ENCODE measurements at places on chromosomes 11 and 22.

GRCh38 chr11:117428856-117429229 lies 101.2 kb downstream of the CEP164 start:
- no peak for DNase-seq

GRCh38 chr22:17902960-17903359 lies 121.4 kb downstream of the MICAL3 start:
- DNase-seq: no peak

- no peak for DNase-seq
These were observed 46.9 kb downstream of the C11orf71 start for GRCh38 chr11:114353443-114353842.

DNA sequence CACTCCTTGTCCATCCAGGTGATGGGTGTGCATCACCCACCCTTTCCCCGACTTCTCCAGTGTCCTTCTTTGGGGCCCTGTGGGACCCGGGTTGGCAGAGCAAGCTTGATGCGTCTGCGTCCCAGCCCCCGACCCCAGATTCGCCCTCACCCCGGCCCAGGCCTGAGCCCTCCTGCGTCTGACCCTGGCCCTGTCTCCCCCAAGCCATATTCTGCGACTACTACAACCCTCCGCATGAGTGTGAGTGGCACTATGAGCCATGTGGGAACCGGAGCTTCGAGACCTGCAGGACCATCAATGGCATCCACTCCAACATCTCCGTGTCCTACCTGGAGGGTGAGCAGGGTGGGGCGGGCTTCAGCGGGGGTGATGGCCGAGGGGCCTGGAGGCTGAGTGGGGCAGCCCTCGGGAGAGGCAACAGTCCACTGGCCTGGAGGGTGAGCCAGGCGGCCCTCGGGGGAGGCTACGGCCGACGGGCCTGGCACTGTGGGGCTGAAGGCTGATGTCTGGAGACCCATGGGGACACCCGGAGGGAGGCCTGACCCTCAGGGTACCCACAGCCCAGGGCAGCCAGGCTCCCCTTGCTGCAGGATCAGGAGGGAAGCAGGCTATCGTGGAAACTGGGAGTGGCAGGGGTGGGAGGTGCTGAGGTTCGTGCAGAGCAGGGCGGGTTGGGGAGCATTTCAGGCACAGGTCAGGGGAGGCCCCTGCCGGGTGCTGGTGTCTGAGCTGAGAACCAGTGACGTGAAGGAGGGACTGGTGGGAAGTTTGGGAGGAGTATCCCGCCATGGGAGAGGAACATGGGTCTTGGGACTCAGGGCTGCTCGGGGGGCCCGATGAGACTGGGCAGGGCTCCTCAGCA lies 15.3 kb downstream of the MUC2 start:
- no peak for DNase-seq

DNA sequence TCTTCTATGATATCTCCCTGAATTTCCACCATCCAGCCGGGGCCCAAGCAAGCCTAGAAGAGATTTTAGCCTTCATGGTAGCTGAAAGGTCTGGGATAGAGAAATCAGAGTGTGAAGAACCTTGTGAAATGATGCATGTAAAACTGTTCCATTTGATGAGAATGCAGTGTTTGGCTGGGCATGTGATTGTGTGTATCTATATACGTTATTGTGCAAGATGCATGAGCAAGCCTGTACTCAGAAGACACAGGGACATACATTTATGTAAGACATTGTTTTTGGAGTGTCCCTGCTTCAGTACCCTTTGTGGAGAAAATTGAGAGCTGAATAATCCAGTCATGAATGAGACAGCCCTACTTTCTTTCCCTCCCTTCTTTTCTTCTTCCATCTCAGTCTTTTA lies 15.2 kb upstream of the OR52K2 start:
- no peak for DNase-seq

DNA sequence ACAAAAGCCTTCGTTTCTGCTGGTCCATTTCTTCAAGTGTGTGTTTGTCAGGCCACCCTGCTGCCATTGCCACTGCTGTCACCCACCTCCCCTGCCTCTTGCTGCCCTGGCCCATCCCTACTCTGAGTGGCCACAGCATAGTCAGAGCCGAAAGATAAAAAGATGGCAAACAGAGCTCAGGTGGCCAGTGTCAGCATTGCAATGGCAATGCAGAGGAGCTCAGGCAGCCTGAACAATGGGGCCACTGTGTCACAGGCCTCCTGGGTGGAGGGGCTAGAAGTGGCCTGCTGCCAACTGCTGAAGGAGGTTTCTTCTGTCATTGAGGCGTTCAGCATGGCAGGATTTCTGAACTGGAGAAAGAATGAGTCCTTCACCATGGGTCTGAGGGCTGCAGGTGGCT lies 137.1 kb downstream of the CSNK2A3 start:
- DNase-seq: no peak

GRCh38 chr11:44139565-44140330 lies 44.3 kb downstream of the EXT2 start:
- no peak for DNase-seq

DNA sequence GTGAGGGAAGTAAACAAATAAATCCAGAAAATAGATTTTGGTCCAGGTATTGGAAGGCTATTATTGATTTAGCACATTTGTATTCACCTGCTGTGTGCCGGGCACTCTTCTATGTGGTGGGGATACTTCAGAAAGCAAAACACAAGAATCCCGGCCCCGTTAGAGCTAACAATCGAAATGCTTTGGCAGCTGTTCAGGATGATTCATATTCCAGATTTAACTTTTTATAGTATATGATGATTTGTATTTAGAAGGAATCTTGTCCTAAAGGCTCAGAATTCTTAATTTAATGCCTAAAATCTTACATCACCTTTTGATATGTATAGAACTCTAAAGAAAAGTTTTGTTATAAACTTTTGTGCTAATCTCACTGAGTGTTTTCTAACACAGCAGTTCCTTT lies 28.0 kb downstream of the ZC3H12C start:
- DNase-seq: no peak

All from AG09319 (cell line).